ENCODE measurements at places on chromosomes 7 and 10.
A peak's percentile ranks its signal among the peaks of the same experiment; 100 is the strongest.

DNA sequence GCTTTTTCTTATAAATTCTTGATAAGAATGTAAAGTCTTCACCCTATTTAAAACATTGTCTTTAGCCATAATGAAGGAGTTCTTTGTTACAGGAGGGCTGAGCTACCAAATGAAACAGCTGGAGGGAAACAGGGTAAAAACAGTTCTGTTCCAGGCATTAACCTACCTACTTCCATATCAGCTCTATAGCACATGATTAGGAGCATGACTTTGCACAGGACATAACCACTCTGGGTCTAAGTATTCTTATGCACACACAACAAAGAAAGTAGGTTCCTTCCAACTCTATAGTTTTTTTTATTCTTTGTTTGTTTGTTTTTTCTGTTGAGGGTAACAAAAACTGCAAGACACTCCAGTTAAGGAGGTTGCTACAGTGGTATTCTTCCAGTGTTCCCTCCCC, 52.7 kb downstream of the SCIN start:
- DNase-seq = no peak

DNA sequence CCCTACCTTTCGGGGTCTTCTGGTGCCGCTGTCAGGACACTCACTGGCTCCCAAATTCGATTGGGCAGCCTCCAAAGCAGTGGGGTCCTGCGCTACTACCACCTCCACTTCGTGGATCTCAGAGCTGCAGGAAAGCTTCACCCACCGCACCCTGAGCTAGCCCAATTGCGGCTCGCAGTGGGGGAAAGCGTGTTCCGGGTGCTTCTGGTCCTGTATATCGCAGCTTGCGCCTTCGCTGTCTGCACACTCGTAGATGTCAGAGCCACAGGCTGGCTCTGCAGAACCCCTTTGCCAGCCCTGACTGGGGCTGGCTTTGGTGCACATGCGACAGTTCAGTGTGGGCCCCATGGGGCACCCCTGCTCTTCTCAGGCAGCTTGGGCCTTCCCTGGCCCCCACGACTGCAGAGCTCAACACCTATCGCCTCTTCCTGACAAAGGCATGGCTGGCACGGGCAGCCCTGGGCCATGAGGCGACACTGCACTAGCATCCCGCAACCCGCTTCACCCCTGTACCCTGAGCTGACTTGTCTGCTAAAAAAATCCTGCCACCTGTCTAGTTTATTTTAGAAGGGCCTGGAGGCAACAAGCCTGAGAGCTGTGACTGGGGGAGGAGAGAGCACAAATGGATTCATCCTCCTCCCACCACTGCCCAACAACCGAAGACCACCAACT, 78.7 kb upstream of the ABI1 start:
- DNase-seq = no peak

- no peak for DNase-seq
These were observed 45.8 kb upstream of the PLEKHA1 start for GRCh38 chr10:122328676-122329075.

- DNase-seq = no peak
These were observed 950.7 kb upstream of the PHF14 start for GRCh38 chr7:10022957-10023356.

DNA sequence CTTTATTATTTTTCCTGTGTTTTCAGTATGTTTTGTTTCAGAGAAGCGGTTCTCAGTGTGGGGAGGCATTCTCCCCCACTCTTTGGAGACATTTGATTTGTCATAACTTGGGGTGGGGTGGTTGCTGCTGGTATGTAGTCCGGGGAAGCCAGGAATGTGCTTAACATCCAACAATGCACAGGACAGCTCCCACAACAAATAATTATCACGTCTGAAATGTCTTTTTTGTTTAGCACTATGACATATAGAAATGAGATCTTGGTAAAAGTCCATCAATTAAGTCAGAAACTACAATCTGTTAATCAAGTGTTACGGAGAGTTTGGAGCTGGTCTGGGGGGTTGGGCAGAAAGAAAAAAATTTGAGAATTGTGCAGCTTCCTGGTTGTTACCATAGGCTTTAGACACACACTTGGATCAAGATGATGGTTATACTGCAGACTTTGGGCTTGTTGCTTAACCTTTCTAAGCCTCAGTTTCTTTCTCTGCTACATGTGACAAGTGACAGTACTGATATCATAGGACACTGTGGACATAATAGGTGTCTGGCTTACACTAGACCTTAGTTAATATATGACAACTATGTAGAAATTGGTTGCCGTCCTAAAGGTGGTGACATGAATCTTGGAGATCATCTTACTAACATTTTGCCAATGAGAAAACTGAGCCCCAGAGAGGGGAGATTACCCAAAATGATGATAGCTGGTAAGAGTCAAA, 113.7 kb downstream of the LRMDA start:
- no peak for DNase-seq

- DNase-seq = peak; percentile 48
These were observed 1.4 kb upstream of the TRIM8 start for GRCh38 chr10:102642736-102643335.

- DNase-seq = no peak
These were observed 6.6 kb upstream of the KMT2C start for GRCh38 chr7:152442330-152442835.

- no peak for DNase-seq
These were observed 754.3 kb downstream of the LRMDA start for GRCh38 chr10:76185471-76186301.

GRCh38 chr10:132685921-132686680, 99.8 kb downstream of the NKX6-2 start:
- DNase-seq = no peak

GRCh38 chr10:124378271-124378670, 40.5 kb downstream of the OAT start:
- no peak for DNase-seq

DNA sequence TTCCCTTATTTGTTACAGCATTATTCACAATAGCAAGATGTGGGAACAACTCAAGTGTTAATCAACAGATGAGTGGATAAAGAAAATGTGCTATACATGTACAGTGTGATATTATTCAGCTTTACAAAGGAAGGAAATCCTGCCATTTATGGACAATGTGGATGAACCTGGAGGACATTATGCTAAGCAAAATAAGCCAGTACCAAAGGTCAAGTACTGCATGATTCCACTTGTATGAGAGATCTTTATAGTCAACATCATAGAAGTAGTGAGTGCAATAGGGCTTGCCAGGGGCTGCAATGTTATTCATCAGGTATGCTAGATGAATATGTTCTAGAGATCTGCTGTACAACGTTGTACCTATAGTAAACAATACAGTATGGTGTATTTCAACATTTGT, 138.5 kb upstream of the AGR3 start:
- no peak for DNase-seq

DNA sequence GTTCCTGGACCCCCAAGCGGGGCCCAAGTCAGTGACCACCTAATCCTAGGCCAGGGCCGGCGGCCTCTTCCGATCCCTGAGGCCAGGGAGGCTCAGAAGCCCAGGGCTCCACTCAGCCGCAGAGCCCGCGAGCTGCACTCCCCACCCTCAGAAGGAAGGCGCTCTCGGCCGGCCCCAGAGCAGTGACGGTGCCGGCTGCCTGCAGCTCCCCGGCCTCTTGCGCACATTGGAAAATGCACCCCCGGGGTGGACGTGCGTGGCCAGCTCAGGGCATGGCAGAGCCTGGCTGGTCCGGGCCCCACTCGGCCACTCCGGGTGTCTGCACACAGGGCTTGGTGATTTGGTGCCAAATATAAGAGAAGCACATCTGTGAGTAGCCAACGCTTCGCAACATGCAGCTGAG, 269.1 kb downstream of the PTPRN2 start:
- DNase-seq = no peak

- no peak for DNase-seq
These were observed 102.9 kb downstream of the EXOC4 start for GRCh38 chr7:133355822-133356221.

- no peak for DNase-seq
These were observed 7.3 kb upstream of the C10orf95 start for GRCh38 chr10:102458656-102459055.

DNA sequence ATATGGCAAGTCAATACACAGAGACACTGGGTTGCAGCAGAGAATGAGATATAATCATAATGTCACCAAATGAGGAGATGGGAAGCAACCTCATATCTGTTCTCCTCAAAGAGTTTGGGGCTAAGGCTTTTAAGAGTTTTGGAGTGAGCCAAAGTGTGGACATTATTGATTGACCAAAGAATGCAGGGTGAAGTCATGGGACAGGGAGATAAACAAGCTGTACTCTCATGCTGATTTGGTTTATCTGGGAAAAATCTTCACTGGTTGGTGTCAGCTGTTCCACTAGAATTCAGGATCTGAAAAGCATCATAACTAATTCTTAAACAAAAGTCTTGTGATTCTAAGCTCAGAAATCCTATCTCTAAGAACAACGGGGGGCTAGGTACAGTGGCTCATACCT, 585.9 kb upstream of the NRP1 start:
- no peak for DNase-seq

GRCh38 chr10:75111907-75112679, 637 bp downstream of the SAMD8 start:
- peak; percentile 44 for DNase-seq

- DNase-seq = no peak
These were observed 5.8 kb upstream of the PDCD4 start for GRCh38 chr10:110865809-110866482.

- peak; percentile 26 for DNase-seq
These were observed 28.8 kb upstream of the HECTD2 start for GRCh38 chr10:91381257-91381891.

DNA sequence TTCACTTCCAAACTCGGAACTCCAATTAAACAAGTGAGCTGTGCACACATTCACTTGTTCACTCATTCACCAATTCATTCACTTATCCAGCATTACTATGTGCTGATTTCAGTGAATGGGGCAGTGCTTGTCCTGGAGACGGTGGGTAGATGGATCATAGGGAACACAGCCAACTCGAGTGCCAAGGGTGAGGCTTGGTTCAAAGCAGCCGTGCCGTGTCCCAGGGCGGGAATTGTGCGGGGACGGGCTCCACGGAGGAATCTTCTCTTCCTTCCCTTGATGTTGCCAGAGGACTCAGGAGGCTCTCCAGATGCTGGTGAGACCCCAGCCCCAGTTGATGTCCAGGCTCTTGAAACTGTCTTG, 2.9 kb downstream of the SH2D4B start:
- DNase-seq = no peak

- DNase-seq = no peak
These were observed 23.5 kb upstream of the KBTBD2 start for GRCh38 chr7:32915041-32915536.

DNA sequence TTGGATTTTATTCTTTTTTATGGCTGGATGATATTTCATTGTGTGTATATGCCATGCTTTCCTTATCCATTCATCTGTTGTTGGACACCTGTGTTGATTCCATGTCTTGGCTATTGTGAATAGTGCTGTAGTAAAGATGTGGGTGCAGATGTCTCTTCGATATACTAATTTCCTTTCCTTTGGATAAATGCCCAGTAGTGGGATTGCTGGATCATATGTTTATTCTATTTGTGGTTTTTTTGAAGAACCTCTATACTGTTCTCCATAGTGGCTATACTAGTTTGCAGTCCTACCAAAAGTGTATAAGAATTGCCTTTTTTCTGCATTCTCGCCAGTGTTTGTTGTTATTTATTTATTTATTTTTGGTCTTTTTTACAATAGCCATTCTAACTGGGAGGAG, 159.8 kb downstream of the WNT2 start:
- DNase-seq = no peak

GRCh38 chr7:134593530-134594392, 44.9 kb downstream of the AKR1B15 start:
- DNase-seq = peak; percentile 93

- no peak for DNase-seq
These were observed 44.2 kb downstream of the JAZF1 start for GRCh38 chr7:28136420-28136819.

DNA sequence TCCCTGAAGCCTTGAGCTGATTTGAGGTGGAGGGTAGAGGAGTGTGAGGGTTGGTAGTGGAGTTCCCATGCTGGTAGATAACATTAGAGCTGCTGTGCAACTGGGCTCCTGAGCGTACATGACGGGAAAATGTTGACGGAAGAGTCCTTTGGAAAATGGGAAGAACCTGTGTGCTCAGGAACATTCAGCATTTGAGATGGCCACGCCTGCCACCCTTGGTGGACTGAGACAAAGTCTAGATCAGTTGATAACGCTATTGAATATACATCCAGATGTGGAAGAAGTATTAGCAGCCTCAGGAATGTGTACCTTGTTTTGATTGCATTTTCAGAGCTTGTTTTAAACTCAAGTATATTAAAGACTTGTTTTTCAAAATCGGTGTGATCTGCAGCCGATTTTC, 16.1 kb downstream of the PCBD1 start:
- DNase-seq = no peak

DNA sequence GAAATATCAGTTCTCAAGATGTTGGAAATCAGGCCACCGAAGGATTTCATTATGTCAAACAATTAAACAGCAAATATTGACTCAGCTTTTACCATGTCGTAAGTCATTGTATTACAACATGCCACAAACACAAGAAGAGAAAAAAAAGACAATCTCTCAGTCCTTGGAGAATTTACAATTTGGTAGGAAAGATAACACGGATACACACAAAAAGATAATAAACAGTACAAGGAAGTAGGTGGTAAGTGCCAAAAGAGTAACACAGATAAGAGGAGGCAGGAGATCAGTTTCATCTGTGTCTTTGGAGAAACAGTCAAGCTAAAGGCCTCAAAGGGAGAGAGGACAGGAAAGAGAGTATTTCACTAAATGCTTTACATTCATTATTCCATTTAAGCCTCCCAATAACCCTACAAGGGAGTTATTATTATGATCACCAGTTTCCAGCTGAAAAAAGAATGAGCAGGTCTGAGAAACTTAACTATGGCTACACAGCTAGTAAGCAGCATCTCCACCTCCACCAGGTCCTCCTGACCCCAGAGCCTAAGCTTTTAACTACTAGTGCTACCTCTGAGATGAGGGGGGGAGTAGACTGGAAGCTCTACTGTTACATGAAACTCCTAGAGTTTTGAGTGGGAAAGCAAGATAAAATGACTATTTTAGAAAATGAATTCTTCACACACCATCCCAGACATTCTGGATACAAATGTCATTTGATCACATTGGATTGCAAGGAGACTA, 13.9 kb upstream of the DNAJC1 start:
- peak; percentile 73 for DNase-seq

DNA sequence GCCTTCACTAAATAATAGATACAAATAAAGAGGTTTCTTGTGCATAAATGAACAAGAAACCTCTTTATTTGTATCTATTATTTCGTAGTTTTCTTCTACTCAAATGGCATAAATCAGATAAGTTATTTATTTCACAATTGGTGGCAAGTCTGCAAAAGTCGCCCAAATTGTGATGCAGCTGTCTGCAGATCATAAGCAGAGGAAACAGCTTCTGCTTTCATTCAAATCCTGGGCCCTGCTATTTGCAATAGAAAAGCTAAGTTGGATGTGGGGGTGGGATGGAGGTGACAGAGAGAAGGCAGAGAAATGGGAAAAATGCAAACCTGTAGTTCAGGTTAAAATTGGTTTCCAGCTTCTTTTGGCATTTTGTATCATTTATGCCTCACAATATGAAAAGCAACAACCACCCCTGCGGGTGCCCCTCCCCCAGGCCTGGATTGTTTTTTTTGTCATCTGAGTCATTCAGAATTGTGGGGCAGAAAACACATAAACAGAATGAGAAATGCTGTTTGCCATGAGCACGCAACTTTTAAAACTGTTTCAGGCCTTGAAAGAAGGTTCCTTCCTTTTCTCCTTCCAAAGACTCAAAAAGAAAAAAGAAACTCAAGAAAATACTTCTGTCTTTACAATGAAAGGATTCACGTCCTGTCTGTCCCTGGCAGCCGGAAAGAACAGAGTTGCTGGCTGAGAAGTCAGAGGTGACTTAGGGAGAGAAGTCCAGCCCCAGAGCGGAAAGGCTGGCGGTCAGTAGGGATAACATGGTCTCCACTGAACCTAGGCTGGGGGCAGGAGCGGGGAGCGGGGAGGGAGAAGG, 132.9 kb downstream of the BAMBI start:
- no peak for DNase-seq

Data from hematopoietic multipotent progenitor cell treated with erythropoietin and hydrocortisone succinate and interleukin-3 and kit ligand, for 8 days (in vitro differentiated cells).